ENCODE measurements at places on chromosomes 7 and 10.

GRCh38 chr7:22696541-22697228 is 30.3 kb upstream of the IL6 start:
- no peak for DNase-seq

GRCh38 chr7:14340393-14341074 is 351.1 kb upstream of the ETV1 start:
- DNase-seq, result no peak

DNA sequence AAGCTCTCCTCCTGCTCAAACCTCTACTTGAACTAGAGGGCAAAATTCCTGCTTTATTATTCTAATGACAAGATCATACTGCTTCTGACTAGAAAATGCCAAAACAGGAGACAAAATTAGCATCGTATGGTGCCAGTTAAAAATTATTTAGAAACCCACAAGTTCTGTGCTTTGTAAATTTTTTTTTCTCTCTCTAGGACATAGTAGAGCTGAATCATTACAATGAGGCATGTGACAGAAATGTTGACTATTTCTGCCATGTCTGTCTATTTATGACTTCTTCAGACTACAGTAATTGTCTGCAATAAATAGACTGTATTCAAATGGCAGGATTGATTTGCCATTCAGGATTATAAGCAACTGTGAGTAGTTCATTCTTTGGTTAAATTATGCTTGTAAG is 335.8 kb downstream of the PRPF18 start:
- DNase-seq, result no peak

DNA sequence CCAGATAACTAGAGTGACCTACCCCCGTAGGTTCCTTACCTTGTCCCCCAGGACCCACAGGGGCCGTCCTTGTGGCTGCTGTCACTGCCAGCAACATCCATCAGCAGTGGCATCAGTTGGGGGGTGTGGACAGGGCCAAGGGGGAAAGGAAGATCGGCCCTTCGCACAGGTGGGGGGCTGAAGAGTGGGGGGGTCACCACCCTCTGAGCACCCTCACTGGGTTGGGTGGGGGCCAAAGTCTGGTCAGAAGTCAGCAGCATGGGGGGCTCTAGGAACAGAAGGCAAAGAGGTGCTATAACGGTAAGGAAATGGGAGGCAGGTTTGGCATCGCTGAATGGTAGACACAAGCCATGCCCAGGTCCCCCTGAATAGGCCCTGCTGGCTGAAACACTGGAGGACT is 4.6 kb downstream of the NOBOX start:
- DNase-seq, result no peak

DNA sequence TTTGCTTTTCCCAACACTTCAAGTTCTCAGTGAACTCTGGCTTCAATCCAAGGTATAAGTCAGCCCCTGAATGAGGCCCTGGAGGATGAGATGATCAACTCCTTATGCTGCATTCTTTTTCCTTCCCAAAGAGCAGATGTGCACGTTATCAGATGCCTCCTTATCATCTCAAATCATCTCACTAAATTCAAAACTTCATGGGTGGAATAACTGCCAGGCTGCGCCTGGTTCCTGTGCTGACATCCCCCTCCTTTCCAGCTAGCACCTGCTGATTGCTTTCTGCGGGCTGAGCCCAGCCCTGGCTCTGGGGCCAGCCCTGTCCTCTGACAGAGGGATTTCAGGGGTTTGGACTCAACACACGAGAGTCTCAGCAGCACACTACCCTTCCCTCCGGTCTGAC is 44.9 kb downstream of the TLL2 start:
- no peak for DNase-seq

DNA sequence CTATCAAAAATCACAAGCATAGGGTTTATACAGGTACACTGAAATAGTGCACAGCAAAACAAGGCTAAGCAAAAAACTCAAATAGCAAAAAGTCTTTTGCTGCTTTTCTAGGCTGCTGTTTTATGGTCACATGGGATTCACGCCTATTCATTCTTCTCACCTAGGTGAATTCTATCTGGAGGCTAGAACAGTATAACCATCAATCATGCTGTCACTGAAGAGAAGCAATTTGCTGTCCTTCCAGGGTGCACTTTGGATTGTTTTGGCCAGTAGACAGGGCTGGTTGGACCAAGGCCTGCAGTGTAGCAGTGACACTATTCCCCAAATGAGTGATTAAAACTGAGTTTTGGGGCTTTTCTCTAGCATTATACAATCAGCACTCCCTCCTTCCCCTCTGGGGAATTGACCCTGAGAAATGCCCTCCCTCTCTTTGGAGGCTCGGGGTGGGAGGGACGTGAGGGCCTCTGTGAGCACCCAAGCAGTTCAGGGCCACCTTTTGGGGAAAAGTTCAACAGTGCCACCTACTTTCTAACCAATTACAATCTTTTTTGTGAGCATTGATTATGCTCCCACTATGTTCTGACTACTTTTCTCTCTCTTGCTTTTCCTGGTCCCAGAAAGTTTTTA is 16.2 kb upstream of the SND1 start:
- DNase-seq, result no peak

- no peak for DNase-seq
These were observed 11.3 kb downstream of the C10orf143 start for GRCh38 chr10:130099344-130099743.
